Fibroblast of skin of right biceps (primary cell): ENCODE measurements at places on chromosomes 3 and 15.

- no peak for DNase-seq
Measured at GRCh38 chr3:61761694-61762430, 200.5 kb downstream of the PTPRG start.

DNA sequence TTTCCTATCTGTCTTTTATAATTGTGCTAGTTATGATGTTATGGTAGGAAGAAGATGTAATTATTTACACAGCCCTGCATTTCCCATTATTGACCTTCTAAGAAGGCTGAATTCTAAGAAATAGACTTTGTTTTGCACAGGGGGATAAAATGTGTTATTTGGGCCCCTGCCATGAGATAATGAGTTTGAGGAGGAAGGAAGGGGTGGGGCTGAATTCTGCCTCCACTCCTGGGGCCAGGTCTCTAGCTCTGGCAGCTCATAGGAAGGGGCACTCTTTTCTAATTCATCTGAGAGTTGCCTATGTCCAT, 69.2 kb upstream of the GOLGA8B start:
- no peak for DNase-seq

- no peak for DNase-seq
Measured at GRCh38 chr3:16088496-16088895, 86.0 kb upstream of the GALNT15 start.

DNA sequence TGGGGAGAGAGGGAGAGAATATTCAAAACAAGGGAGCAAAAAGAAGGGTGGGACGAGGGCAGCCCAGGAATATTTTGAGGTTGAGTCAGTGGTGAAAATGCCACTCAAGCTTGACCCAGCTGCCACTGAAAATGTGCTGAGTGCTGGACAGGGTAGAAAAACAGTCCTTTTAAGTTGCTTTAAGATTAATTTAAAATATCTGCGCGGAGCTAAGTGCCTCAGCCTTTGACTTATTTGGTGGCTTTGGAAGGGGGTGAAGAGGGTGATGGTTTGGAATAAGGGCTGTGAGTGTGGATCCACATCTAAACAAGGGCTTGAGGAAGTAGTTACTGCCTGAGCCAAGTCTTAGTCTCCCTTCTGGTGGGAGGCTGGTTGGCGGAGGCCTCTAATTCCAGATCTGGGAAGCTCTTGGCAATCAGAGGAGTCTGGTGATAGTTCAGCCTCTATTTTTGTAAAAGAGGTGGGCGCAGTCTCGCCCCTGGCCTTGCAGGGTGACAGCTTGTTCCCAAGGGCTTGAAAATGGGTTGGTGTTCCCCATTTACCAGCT, 280.8 kb upstream of the ROPN1 start:
- peak; percentile 10 for DNase-seq
